Germinal center (tissue), 1 donor: ENCODE measurements at places on chromosomes 1 and 21.

GRCh38 chr1:170640581-170640980, 23.4 kb upstream of the PRRX1 start:
- no peak for DNase-seq

- DNase-seq = no peak
Measured at GRCh38 chr1:207444514-207445217, 9.5 kb upstream of the CR2 start.

GRCh38 chr1:92094090-92094489, 13.9 kb downstream of the BTBD8 start:
- no peak for DNase-seq

GRCh38 chr1:21251773-21252471, 38.3 kb downstream of the ECE1 start:
- DNase-seq = no peak

DNA sequence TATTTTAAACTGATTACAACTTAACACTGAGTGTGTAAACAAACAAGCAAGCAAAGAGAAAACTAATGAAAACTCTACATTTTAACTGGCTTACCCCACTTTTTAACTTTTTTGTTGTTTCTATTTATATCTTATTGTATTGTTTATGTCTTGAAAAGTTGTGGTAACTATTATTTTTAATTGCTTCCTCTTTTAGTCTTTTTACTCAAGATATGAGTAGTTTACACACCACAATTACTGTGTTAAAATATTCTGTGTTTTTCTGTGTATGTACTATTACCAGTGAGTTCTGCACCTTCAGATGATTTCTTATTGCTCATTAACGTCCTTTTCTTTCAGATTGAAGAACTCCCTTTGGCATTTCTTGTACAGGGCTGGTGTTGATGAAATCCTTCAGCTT, 4.7 kb upstream of the HHAT start:
- DNase-seq = no peak

- DNase-seq = no peak
Measured at GRCh38 chr1:36657826-36658225, 175.1 kb upstream of the CSF3R start.

GRCh38 chr1:53077599-53077965, 15.6 kb downstream of the PODN start:
- no peak for DNase-seq

DNA sequence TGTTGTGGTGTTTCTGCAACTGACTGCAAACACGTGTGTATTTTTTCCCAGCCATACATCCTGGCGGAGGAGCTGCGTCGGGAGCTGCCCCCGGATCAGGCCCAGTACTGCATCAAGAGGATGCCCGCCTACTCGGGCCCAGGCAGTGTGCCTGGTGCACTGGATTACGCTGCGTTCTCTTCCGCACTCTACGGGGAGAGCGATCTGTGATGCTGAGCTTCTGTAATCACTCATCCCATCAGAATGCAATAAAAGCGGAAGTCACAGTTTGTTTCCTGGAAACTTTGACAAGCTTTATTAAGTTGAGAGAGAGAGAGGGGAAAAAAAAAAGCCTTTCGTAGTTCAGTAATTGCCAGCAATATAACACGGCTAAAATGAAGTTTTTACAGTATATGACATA, 32.7 kb upstream of the MTR start:
- no peak for DNase-seq

DNA sequence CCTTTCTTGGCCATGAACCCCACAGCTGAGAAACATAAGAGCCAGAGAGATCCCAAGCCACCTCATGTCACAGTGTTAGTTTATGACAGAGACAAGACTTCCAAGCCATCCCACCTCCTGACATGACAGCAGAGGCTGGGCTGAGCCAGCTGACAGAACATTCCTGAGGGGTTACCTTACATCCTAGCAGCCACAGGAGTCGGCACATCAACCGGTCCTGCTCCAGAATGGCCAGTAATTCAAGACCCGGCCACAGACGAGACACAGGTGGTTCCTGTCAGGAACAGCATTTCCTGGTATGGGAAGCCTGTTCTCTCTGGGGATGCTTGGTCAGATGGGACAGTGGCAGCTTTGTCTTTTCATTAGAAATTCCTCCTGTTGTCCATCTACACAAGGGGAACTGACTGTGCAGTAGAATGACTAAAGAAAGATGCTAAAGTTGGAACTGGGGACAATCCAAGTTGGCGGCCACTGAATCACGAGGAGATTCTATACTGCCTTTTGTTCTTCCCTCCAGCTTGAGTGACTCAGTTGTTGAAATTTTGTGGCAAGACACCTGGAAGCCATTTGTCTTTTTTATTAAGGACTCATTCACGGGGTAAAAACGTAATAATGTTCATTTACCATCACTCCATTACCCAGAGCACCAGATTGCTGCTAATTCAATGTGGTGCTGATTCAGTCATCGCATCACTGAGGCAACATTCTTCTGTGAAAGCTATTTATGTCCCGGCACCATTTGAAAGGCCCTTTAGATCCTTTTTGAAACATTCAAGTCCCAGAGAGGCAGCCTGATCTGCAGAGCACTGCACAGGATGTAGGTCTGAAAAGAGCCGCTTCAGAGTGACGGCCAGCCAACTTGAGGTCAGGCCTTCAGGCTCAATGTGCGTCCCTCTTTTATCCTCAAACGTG, 37.2 kb upstream of the NPL start:
- DNase-seq = no peak

DNA sequence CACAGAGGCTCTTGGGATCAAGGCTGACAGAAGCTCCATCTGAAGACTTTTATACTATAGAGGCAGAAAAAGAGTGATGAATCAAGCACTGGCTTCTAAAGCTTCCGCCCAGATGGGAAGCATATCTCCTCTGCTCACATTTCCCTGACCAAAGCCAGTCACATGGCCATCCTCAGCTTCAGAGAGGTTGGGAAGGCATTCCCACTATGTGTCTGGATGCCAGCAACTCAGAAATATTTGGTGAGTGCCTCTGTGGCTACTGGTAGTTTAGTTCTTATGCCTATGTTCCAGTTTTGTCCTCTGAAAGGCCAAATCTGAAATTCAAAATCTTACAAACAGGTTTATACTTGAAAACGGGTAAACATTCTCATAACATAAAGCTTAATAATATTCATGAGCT, 9.9 kb upstream of the DISC1 start:
- no peak for DNase-seq

DNA sequence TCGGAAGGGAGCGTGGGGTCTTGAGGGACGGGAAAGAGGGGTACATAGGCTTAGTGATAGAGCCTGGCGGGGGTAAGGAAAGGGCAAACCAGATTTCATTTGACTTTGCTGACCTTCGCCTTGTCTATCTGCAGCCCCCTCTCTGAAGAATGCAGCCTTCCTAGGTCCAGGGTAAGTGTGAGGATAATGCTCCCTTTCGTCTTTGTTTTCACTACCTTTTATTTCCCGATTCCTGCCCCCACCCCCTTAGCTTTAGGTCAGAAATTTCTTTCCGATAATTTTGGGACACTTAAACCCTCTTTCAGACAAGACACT, 396 bp downstream of the ATP5PB start:
- no peak for DNase-seq

GRCh38 chr1:46772571-46772970, 26.3 kb upstream of the CYP4B1 start:
- DNase-seq = no peak

DNA sequence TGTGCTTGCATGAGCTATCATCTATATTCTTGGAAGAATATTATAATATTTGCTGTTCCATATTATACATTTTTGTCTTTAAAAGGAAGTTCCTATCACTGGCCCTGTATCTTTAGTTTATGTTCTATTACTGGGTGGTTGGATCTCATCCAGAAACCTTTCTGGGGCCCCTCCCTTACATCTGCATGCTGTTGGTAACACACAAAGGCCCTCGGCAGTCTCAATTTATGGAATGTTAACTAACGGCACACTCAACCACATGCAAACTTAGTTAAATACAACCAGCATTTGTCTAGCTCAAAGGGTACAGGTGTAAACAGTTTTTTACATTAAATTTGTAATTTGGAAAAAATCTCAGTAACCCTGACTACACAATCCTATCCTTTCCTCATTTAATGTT, 9.7 kb upstream of the HYI start:
- no peak for DNase-seq

DNA sequence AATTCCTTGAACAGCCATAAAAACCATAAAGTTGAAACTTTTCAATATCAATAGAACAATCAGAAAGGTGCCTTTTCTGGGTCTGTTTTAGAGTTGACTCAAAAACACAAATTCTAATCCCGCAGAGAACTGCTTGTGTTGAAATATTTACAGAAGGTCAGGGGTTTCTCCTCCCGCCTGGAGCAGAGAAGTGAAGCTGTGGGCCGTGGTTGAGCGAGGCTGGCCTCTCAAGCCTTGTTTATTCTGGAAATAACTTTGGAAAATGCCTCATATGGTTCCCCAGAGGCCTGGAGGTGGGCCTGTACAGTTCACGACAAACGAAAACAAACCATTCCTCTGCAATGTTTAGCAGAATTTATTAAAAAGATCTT, 90.8 kb upstream of the ERRFI1 start:
- DNase-seq = no peak

GRCh38 chr21:27359141-27359540, 392.3 kb upstream of the ADAMTS5 start:
- no peak for DNase-seq

- DNase-seq = no peak
Measured at GRCh38 chr1:200694738-200695137, 25.0 kb upstream of the DDX59 start.
